ENCODE measurements at places on chromosomes 16 and 17.
A peak's percentile ranks its signal among the peaks of the same experiment; 100 is the strongest.

DNA sequence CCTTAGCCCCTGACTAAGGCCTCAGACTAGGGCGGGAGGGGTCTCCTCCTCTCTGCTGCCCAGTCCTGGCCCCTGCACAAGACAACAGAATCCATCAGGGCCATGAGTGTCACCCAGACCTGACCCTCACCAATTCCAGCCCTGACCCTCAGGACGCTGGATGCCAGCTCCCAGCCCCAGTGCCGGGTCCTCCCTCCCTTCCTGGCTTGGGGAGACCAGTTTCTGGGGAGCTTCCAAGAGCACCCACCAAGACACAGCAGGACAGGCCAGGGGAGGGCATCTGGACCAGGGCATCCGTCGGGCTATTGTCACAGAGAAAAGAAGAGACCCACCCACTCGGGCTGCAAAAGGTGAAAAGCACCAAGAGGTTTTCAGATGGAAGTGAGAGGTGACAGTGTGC is 12.7 kb downstream of the CES3 start:
- DNase-seq = no peak

- DNase-seq = no peak
Measured at GRCh38 chr16:56334761-56335160, 90.6 kb downstream of the AMFR start.

- DNase-seq = peak; percentile 8
Measured at GRCh38 chr16:1613211-1613622, 1.1 kb downstream of the CRAMP1 start.

- DNase-seq = no peak
Measured at GRCh38 chr16:52783616-52784015, 236.7 kb upstream of the TOX3 start.

- no peak for DNase-seq
Measured at GRCh38 chr17:10745231-10745630, 15.4 kb upstream of the TMEM220 start.

GRCh38 chr16:50152807-50153595 is at the start of gene TENT4B:
Gene TENT4B, plus strand, starts transcription at chr16:50153306. Its CDS starts 316 bp downstream, at chr16:50153622.
- DNase-seq = peak; percentile 88

DNA sequence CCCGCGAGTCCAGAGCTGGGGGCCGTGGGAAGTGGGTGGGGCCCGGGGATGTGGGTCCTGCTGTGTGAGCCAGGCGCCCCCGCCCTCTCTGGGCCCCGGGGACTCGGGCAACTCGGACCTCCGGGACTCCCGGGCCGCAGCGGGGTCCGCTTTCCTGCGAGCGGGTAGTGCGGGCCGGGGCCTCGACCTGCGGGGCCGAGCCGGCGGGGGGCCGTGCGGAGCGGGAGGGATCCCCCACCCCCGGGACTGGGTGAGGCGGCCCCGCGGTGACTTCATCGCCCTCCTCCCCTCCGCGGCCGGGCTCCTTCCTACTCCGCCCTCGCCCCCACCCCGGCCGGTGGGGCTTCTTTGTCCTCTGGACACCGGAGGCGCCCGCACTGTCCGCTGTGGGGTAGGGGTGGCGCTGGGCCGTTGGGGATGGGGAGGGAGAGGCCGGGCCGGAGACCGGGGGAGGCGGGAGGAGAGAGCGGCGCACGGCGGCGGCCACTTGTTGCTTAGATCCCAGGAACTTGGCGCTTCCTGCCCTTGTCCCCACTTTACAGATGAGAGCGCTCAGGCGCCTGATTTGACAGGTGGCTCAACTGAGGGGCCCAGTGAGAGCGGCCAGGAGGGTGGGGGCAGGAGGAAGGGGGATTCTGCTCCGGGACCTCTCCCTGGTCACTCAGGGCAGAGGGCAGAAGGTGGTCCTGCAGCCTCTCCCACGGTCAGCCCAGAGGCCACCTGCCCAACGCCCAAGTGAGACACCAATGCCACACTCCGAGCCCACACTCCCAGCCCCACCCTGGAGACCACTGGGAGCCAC is 874 bp downstream of the CMTM3 start:
- peak; percentile 51 for DNase-seq

GRCh38 chr16:20995711-20996110 is 95.1 kb downstream of the LYRM1 start:
- DNase-seq = no peak

- no peak for DNase-seq
Measured at GRCh38 chr17:83086907-83087787, 7.7 kb downstream of the METRNL start.

DNA sequence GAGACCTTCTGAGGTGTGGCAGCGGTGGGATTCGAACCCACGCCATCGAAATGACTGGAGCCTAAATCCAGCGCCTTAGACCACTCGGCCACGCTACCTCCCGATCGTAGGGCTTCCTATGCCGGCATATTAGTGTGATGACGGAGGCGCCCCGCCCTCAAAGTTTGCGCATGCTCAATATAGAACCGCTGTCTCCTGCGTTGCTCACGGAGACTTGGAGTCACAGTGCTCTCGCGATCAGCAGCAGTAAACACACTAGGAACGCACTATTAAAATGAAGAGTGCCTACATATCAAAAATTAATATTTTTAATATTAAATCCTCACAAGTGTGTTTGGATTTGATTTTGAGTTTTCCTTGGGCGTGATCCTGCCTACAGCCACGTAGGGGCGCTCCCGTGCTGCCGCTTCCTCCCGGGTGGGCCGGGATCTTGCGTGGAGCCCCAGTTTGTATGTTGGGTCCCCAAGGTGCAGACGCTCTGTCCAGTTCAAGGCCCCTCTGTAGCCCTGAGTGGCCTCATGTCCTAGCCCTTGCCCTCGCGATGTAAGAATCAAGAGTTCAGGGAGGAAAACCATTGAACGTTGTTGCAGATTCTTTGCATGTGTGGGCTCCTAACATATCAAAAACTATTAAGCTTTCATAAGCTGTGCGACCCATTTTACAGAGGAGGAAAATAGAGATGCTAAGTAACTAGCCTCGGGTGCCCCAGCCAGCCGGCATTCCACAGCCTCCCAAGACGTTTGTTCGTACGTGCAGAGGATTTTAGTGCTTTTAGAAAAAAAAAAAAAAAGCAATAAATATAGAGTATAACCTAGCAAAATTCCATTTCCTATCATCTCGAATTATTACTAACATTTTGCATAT is 10.2 kb upstream of the EEF2K start:
- peak; percentile 94 for DNase-seq

GRCh38 chr16:29876217-29876593 is 13.2 kb upstream of the CDIPT start:
- no peak for DNase-seq

DNA sequence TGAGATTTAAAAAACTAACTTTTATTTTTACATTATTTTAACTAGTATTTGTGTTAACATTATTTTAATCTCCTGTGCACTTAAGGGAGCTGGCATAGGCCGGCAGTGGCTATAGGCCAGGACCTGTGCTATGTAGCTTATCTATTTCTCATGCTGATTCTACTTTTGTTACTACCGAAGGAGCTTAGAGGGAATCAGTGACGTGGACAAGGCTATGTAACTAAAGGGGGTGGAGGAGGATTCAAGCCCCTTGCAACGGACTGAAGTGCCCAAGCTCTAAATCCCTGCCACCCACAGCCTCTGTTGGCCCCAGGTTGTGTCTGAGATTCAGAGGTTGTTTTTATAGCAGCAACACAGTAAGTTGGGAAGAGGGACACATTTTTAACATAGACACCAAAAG is 356.4 kb downstream of the WWOX start:
- no peak for DNase-seq

- no peak for DNase-seq
Measured at GRCh38 chr16:47448830-47449575, 11.9 kb downstream of the ITFG1 start.

GRCh38 chr16:50505714-50506542 is 42.3 kb upstream of the NKD1 start:
- DNase-seq = no peak

Data from stimulated activated CD4-positive, alpha-beta T cell treated with anti-CD3 and anti-CD28 coated beads, Interleukin-2, amount 100 ng/mL, for 24 hours (primary cell).